ENCODE measurements at places on chromosomes 3 and 15. TPM values are rescaled to one million over a fixed set of nuclear protein-coding genes. Genes with fewer than 3 reads are reported as not detected.

The ISL2 gene
- polyA plus RNA-seq = not detected

The VWA5B2 gene
- 0.11 TPM for polyA plus RNA-seq

The PLA2G4E gene
- not detected for polyA plus RNA-seq

The FAM81A gene
- polyA plus RNA-seq = 10.4 TPM

The UCN2 gene
- polyA plus RNA-seq = not detected

The PLSCR2 gene
- not detected for polyA plus RNA-seq

The VPS39 gene
- polyA plus RNA-seq = 33.1 TPM

The MESP2 gene
- polyA plus RNA-seq = 0.24 TPM

The SLC25A20 gene
- 59.2 TPM for polyA plus RNA-seq

The GFM1 gene
- 21.9 TPM for polyA plus RNA-seq

The SLC24A5 gene
- polyA plus RNA-seq = not detected

The MKRN3 gene
- not detected for polyA plus RNA-seq

The CP gene
- polyA plus RNA-seq = 5.3 TPM

The SLC28A2 gene
- 0.17 TPM for polyA plus RNA-seq

The LRRK1 gene
- 1.1 TPM for polyA plus RNA-seq

The MCF2L2 gene
- 0.32 TPM for polyA plus RNA-seq

The DPPA2 gene
- not detected for polyA plus RNA-seq

The CCR5 gene
- polyA plus RNA-seq = 0.32 TPM

The GOLGA6A gene
- polyA plus RNA-seq = not detected

The GOLGA8S gene
- polyA plus RNA-seq = 0.13 TPM

The NTRK3 gene
- 8.9 TPM for polyA plus RNA-seq

All from kidney (tissue), 22 donors.